AML-193 (cell line): ENCODE measurements at places on chromosomes 3 and 15.

DNA sequence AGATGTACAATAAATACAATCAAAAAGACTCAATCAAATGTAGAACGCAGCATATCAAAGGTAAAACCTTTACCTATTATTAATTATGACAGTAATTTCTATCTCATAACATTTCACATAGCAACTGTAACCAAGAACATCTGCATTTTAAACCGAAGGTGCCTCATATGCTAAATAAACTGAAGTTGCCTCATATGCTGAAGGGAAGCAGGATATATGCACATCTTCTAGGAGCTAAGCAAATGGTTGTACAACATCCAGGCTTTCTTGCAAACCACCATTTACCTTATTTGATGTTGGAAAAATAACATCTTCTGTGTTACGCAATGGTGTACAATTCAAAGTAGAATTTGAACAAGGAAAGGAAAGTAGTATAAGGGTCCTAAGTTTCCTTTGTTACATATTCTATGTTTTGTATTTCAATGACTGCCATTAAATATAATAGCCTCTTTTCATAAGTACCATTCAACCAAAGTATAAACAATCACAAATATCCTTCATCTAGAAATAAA, 145.9 kb downstream of the SATB1 start:
- no peak for DNase-seq

- no peak for DNase-seq
Observed at GRCh38 chr15:69017978-69018377, 3.5 kb downstream of the NOX5 start.

- no peak for DNase-seq
Observed at GRCh38 chr15:47139965-47140364, 577.3 kb upstream of the SEMA6D start.

- DNase-seq: no peak
Observed at GRCh38 chr3:12042638-12043037, 38.5 kb downstream of the SYN2 start.

GRCh38 chr3:52494886-52495495, at the start of gene STAB1:
TSS of gene STAB1 (plus strand) at chr3:52495338. CDS start at chr3:52495414, 76 bp downstream.
- DNase-seq: no peak

- DNase-seq: no peak
Observed at GRCh38 chr3:126678693-126679317, 23.9 kb upstream of the TXNRD3 start.

DNA sequence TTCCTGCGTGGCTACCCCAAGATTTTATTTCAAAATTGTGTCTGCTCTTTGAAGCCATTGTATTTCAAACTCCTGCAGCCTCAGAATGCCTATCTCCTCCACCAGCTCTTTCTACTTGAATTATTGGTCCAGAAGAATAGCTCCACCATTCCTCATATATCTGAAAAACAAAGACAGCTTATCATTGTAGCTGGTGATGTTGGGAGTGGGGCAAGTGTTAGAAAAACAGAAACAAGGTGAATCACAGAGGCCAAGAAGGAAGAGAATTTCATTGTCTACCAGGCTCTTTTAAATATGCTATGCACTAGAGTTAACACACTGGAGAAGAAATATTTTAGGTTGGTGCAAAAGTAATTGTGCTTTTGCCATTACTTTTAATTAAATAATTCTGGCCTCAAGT, 307.9 kb upstream of the ROPN1 start:
- no peak for DNase-seq

DNA sequence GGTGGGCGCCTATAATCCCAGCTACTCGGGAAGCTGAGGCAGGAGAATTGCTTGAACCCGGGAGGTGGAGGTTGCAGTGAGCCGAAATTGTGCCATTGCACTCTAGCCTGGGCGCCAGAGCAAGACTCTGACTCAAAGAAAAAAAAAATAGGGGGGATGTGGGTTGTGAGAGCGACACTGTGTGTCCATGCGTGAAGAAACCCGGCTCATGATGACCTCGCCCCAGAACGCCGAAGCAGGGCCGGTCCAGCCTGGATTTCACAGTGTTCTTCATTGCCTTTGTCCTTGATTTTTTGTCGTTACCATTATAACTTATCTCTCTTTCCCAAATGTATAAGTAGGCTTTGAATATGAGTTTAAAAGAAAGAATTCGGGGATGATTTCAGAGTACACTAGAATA, 128.7 kb downstream of the PGPEP1L start:
- DNase-seq: no peak

GRCh38 chr3:154285221-154285620, 39.1 kb downstream of the DHX36 start:
- peak; percentile 37 for DNase-seq
